Fibroblast of lung (primary cell): ENCODE measurements at places on chromosomes 5 and 9. TPM values are rescaled to one million over a fixed set of nuclear protein-coding genes. Genes with fewer than 3 reads are reported as not detected.

The ADGRV1 gene
- total RNA-seq, result under 0.01 and 0.17 TPM in 2 replicates

The ADCY2 gene
- under 0.01 and 0.26 TPM in 2 replicates for total RNA-seq

The TMEFF1 gene
- 1.8 and 2.5 TPM in 2 replicates for total RNA-seq

The SPINK6 gene
- not detected in 2 replicates for total RNA-seq

The FAM221B gene
- total RNA-seq, result not detected in 2 replicates

The PHF2 gene
- 12.1 and 13.4 TPM in 2 replicates for total RNA-seq

The DMGDH gene
- total RNA-seq, result 7.7 and 7.9 TPM in 2 replicates

The ACTBL2 gene
- under 0.01 TPM in 1 of 2 replicates, not detected in the other for total RNA-seq

The UHRF2 gene
- 56.2 and 81.7 TPM in 2 replicates for total RNA-seq

The SLC34A1 gene
- total RNA-seq, result not detected in 2 replicates

The MOB3B gene
- total RNA-seq, result under 0.01 TPM in 2 replicates

The IL13 gene
- total RNA-seq, result not detected in 2 replicates

The RHOBTB3 gene
- 222 and 337 TPM in 2 replicates for total RNA-seq

The NUDT12 gene
- 9.8 and 15.4 TPM in 2 replicates for total RNA-seq

The AGXT2 gene
- not detected in 2 replicates for total RNA-seq

The MPDZ gene
- 59.1 and 66.9 TPM in 2 replicates for total RNA-seq

The OR2V1 gene
- total RNA-seq, result not detected in 2 replicates

The CYLC2 gene
- total RNA-seq, result not detected in 2 replicates

The ARRDC1 gene
- total RNA-seq, result 11.0 and 17.2 TPM in 2 replicates

The SPINK1 gene
- not detected in 2 replicates for total RNA-seq

The C9orf43 gene
- total RNA-seq, result 0.50 and 0.51 TPM in 2 replicates

The UBTD2 gene
- total RNA-seq, result 24.9 and 26.7 TPM in 2 replicates

The GPR151 gene
- not detected in 2 replicates for total RNA-seq

The NPM1 gene
- 1,067 and 1,412 TPM in 2 replicates for total RNA-seq

The VCAN gene
- total RNA-seq, result 190 and 227 TPM in 2 replicates

The RGMB gene
- 38.3 and 81.6 TPM in 2 replicates for total RNA-seq

The EXOC3 gene
- 34.5 and 36.5 TPM in 2 replicates for total RNA-seq

The FBP1 gene
- total RNA-seq, result not detected in 2 replicates

The TIMD4 gene
- total RNA-seq, result not detected in 2 replicates

The SLC22A4 gene
- 1.3 and 4.1 TPM in 2 replicates for total RNA-seq

The HTR1A gene
- total RNA-seq, result not detected in 2 replicates

The SPATA31C2 gene
- not detected in 2 replicates for total RNA-seq

The GARIN3 gene
- total RNA-seq, result not detected in 2 replicates

The SLC25A2 gene
- 0.66 TPM in 1 of 2 replicates, not detected in the other for total RNA-seq

The TAF11L10 gene
- not detected in 2 replicates for total RNA-seq

The ABO gene
- total RNA-seq, result not detected in 2 replicates

The ARL14EPL gene
- not detected in 2 replicates for total RNA-seq

The DNAH5 gene
- total RNA-seq, result 0.77 and 3.1 TPM in 2 replicates

The CCDC152 gene
- 1.5 and 2.5 TPM in 2 replicates for total RNA-seq

The IL5 gene
- not detected in 2 replicates for total RNA-seq

The GDF9 gene
- total RNA-seq, result under 0.01 and 0.17 TPM in 2 replicates
